ENCODE measurements at places on chromosomes 3 and 15. TPM values are rescaled to one million over a fixed set of nuclear protein-coding genes. Genes with fewer than 3 reads are reported as not detected.
A peak's percentile ranks its signal among the peaks of the same experiment; 100 is the strongest.

The SENP5 gene
- 37.9 TPM for total RNA-seq

The MOBP gene
- 0.10 TPM for total RNA-seq

The SCAANT1 gene
- total RNA-seq = not detected

The SLC12A1 gene
- not detected for total RNA-seq

The MAP6D1 gene
- not detected for total RNA-seq

- DNase-seq = no peak
Measured at GRCh38 chr3:138374573-138375134, 26.3 kb downstream of the MRAS start.

- peak; percentile 20 for DNase-seq
Measured at GRCh38 chr3:106824856-106825255, 552.4 kb upstream of the CCDC54 start.

DNA sequence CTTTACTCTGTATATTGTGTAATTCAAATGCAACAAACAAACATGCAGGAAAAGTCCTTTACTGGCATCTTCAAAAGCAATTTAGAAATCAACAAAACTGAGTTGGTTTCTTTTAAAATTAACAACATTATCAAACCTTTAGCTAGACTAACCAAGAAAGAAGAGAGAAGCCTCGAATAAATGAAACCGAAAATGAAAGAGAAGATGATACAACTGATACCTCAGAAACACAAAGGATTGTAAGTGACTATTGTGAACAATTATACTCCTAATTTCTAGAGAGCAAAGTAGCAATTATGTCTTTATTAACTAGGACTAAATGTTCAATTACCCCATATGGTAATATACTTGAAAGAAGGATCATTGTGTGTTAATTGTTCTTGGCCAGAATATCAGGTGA lies 49.2 kb upstream of the P3H2 start:
- DNase-seq = no peak

GRCh38 chr3:110856916-110857315 lies 214.7 kb upstream of the NECTIN3 start:
- no peak for DNase-seq

- no peak for DNase-seq
Measured at GRCh38 chr15:52893338-52893737, 103.2 kb upstream of the ONECUT1 start.

GRCh38 chr3:181687731-181688130 lies 24.0 kb upstream of the SOX2 start:
- DNase-seq = no peak

GRCh38 chr3:53708001-53708621 lies 138.1 kb downstream of the CHDH start:
- DNase-seq = no peak

- no peak for DNase-seq
Measured at GRCh38 chr3:16790432-16791400, 94.0 kb upstream of the PLCL2 start.

DNA sequence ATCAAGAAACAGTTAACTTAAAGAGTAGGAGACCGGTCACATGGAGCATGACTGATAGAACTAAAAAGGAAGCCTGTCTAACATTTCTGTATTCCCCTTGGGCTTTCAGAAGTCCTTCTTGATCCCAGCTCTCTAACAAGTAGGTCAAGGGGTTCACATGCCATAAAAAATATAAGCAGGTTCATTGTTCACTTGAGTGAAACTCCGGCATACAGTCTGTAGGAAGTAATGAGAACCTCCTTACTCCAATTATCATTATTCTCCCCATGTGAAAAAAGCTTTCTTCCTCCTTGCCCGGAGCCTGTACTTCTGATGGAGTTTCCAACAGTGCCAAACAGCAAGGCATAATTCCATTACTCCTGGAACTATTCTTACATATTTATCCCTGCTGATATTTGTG lies 242.8 kb upstream of the CNTN4 start:
- no peak for DNase-seq
